ENCODE measurements at places on chromosomes 5 and 9.
A peak's percentile ranks its signal among the peaks of the same experiment; 100 is the strongest.

- no peak for DNase-seq
Measured at GRCh38 chr5:62937661-62938558, 359.3 kb downstream of the LRRC70 start.

DNA sequence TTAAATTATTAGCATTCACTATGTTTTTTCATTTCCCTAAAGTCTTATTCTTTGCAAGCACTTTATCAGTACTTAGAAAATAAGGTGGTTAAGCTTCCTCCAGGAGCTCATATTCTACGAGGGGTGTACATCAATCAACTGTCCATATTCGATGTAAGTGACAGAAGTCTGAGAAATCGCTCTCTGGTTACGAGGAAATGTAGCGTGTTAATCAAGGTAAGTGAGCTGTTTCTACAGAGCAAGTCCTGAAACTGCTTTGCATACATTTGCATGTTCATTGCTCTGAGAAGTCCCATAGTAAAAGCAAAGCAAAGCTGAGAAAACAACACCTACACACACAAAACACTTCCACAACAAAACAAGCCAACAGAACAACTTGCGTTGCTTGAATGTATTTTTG is 893.9 kb upstream of the DMAC1 start:
- DNase-seq = no peak

- no peak for DNase-seq
Measured at GRCh38 chr5:177470759-177471536, 2.5 kb downstream of the DBN1 start.

- DNase-seq = no peak
Measured at GRCh38 chr9:129241725-129242124, 63.7 kb upstream of the IER5L start.

GRCh38 chr5:181193656-181194055 is 11.3 kb downstream of the TRIM7 start:
- DNase-seq = no peak

DNA sequence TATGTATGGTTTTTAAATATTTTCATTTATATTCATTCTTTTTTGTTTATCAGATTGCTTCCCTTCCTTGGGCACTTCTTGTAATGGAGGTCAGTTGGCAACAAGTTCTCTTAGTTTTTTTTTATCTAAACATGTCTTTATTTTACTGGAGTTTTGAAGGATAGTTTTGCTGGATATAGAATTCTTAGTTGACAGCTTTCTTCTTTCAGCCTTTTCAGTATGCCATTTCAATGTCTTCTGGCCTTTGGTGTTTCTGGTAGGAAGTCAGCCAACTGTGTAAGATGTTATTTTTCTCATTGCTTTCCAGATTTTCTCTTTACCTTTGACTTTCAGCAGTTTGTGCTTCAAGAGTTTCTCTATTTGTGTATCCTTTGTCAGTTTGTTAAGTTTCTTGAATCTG is 14.2 kb downstream of the SLC12A2 start:
- DNase-seq = no peak

DNA sequence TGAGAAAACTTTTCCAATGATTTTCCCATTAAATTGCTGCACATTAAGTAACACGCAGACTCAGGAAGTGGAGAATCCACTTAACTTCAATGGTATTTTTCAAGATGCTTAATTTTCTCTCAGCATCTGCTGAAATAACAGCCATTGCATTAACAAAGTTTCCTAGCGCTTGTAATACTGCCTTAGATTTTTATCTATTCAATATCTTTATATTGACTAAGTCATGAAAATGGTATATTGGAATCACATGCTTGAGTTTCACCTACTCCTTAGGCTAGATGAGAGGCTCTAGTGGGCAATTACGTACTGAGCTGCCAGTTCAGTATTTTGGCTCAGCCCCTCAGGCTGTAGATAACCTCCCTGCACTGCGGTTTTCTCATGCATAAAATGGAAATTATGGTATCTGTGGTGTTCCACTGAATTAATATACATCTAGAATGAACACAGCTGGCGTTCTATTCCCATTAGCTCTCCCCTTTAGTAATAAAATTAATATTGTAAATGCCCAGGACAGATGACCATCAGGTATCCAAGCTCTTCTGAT is 112.9 kb downstream of the MTX3 start:
- DNase-seq = no peak

- DNase-seq = no peak
Measured at GRCh38 chr5:170441393-170441784, 52.2 kb upstream of the KCNMB1 start.

GRCh38 chr5:73960023-73960422 is 334.0 kb downstream of the ARHGEF28 start:
- no peak for DNase-seq

GRCh38 chr5:13464532-13465193 is 479.8 kb downstream of the DNAH5 start:
- no peak for DNase-seq

DNA sequence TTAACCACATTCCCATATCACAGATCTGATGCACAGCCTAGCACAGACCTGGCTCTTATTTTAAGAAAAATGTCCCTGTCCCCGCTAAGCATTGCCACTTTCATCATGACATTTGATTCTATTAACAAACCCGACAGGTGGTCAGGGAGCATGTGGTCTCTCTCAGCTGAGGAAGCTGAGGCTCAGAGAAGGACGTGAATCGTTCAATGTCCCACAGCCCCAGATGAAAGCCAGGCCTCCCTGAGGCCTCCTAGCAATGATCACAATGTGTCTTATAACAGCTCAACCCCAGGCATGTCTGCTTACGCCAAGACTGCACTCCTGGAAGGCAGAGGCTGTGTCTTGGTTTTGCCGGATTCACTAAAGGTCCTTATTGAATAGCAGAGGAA is 10.4 kb upstream of the CRB2 start:
- no peak for DNase-seq

DNA sequence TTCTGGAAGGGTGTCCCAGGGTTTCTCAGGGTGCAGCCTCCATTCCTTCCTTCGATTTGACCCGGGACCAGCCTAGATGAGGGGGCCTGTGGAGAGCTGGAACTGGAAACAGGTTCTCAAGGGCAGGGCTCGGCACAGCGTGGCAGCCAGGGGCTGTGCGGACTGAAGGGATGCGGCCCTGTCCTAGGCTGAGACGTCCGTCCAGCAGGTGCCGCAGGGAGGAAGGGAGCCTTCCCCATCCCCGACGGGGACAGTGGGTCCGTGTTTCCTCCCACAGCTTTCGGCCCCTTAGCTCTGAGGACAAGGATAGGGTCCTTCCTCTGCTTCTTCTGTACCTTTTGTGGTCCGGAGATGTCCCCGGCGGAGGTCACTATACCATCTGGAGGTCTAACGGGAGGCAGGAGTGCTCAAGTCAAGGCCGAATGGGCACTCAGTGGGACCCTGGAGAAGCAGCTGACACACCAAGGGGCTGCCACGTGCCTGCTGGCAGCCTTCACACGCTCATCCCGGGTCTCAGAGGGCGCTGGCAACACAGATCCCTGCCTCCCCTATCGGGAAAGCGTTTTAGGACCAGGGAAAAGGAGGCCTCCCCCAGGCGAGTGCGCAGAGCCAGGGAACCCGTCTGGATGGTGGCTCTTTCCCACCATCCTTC is 49.9 kb downstream of the USP20 start:
- peak; percentile 57 for DNase-seq

GRCh38 chr5:78215565-78215964 is 78.9 kb downstream of the AP3B1 start:
- no peak for DNase-seq

- no peak for DNase-seq
Measured at GRCh38 chr5:39656600-39656999, 231.8 kb upstream of the DAB2 start.
